ENCODE measurements at places on chromosomes 4 and X. TPM values are rescaled to one million over a fixed set of nuclear protein-coding genes. Genes with fewer than 3 reads are reported as not detected.

ATP5ME gene
- 173 TPM for total RNA-seq

EFHC2 gene
- 2.5 TPM for total RNA-seq

KLKB1 gene
- total RNA-seq: 1.6 TPM

RRAGB gene
- total RNA-seq: 15.2 TPM

GRCh38 chrX:150212672-150213480, 150.2 kb upstream of the MAMLD1 start:
- H3K4me3 ChIP-seq: no peak overlapping the region
- H3K36me3 ChIP-seq: no peaks in the 10 kb centered on the region
- DNase-seq: no peak
- H3K27ac ChIP-seq: no peak overlapping the region

GRCh38 chr4:106294062-106294461, 21.9 kb downstream of the TBCK start:
- no peaks in the 10 kb centered on the region for H3K27me3 ChIP-seq
- no peak for DNase-seq

DNA sequence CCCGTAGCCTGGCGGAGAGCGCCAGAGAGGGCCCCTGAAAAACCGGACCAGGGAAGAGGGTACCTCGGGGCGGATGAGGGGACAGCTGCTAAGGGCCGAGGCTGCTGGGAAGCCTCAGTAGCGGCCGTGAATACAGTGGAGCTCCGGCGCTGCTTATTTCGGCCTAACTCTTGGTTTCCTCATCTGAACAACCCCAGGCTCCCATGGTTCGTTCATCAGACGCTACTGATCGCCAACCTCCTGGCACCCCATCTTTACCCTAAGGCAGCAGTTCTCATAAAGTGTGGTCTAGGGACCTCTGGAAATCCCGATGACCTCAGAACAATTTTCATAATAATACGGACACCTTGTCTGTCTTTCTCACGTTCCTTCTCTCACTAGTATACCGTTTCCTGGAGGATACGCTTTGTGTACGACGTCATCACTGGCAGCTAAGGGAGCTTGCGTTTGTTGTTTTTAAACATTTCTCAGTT, 645 bp upstream of the RAB28 start:
- peak overlapping the region; percentile 84 for H3K4me3 ChIP-seq
- peak overlapping the region; percentile 91 for H3K27ac ChIP-seq
- H3K27me3 ChIP-seq: peaks cover 11% of the 10 kb centered on the region
- DNase-seq: no peak

- no peak for DNase-seq
- H3K27me3 ChIP-seq: no peaks in the 10 kb centered on the region
- no peaks in the 10 kb centered on the region for H3K4me1 ChIP-seq
Measured at GRCh38 chr4:173161311-173161710, 7.3 kb upstream of the GALNT7 start.

GRCh38 chr4:140867356-140867755, 111.2 kb upstream of the TBC1D9 start:
- no peaks in the 10 kb centered on the region for H3K27me3 ChIP-seq
- H3K36me3 ChIP-seq: no peaks in the 10 kb centered on the region
- no peaks in the 10 kb centered on the region for H3K4me1 ChIP-seq
- H3K4me3 ChIP-seq: no peak overlapping the region
- DNase-seq: no peak

- H3K4me3 ChIP-seq: no peak overlapping the region
- H3K36me3 ChIP-seq: no peaks in the 10 kb centered on the region
- H3K4me1 ChIP-seq: no peaks in the 10 kb centered on the region
Measured at GRCh38 chr4:63583007-63583406, 826.2 kb downstream of the TECRL start.

DNA sequence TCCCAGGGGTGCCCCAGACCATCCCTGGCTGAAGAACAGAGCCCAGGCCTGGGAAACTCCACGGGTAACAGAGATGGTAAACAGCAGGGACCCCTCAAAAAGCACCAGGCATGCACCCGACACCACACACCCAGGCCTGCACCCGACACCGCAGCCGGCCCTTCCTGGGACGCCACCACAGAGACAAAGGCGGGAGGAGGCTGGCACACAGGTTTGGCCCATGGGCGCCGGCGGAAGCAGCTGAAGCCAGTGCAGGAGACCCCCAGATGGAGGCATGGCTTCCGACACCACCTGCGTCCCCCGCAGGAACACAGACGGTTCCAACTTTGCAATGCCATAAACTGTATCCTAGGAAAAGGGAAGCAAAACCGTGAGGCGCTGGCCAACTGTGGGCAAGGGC, 22.3 kb downstream of the CTBP1 start:
- DNase-seq: no peak
- no peak overlapping the region for H3K4me3 ChIP-seq
- H3K27ac ChIP-seq: peak overlapping the region; percentile 62
- H3K27me3 ChIP-seq: no peaks in the 10 kb centered on the region

GRCh38 chr4:41580007-41580406, 42.0 kb downstream of the LIMCH1 start:
- H3K4me3 ChIP-seq: no peak overlapping the region
- H3K4me1 ChIP-seq: peaks cover 14% of the 10 kb centered on the region
- no peaks in the 10 kb centered on the region for H3K36me3 ChIP-seq
- no peaks in the 10 kb centered on the region for H3K27me3 ChIP-seq
- no peak overlapping the region for H3K27ac ChIP-seq
- DNase-seq: no peak

GRCh38 chrX:64204701-64205440, 637 bp downstream of the AMER1 start:
- peak overlapping the region; percentile 75 for H3K4me3 ChIP-seq
- no peaks in the 10 kb centered on the region for H3K36me3 ChIP-seq
- H3K27me3 ChIP-seq: no peaks in the 10 kb centered on the region
- peak overlapping the region; percentile 91 for H3K27ac ChIP-seq
